ENCODE measurements at places on chromosomes 4 and X.
A peak's percentile ranks its signal among the peaks of the same experiment; 100 is the strongest.

DNA sequence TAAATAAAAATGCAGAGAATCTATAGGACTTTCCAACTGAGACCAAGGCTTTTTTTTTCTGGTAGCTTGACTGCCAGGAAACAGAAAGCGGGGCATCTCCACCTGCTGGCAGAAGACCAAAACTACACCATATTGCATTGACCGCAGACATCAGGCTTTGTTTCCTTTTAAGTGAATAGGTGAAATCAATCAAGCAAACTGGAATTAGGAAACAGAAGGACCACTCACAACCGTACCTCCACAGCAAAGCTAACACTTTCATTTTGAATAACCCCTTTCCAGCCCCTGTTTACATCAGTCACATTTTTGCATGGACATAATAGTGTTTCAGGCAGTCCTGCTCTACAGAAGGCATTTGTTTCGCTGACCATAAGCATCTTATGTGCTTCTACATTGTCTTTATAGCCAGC, 218.2 kb downstream of the IDS start:
- DNase-seq, result peak; percentile 1

GRCh38 chrX:15014281-15014680, 141.1 kb downstream of the MOSPD2 start:
- no peak for DNase-seq

DNA sequence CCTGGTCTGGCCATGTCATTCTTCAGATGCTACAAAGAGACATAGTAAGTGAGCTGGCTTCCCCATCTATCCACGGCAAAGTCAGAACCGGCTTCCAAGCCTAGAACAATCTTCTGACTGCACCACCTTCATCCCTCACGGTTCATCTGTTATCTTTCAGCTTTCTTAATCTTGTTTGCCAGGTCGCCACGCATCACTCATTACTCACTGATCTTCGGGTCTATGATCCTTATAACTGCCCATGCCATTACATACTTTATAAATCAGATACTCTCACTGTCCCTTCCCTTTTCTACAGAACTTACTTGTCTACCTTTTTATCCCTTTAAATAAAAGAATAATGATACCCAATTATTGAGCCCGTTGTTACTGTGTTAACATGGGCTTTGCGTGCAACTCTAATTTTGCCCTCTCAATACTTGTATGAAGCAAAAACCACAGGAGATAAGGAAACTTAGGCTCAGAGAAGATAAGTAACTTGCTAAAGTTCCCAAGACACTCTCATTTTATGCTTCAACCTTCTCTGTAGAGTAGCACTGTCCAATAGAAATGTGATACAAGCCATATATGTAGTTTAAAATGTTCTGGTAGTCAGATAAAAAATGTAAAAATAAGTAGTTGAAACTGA, 171.7 kb downstream of the AMELX start:
- no peak for DNase-seq

GRCh38 chr4:183807420-183808096, 97.5 kb upstream of the STOX2 start:
- DNase-seq, result no peak

DNA sequence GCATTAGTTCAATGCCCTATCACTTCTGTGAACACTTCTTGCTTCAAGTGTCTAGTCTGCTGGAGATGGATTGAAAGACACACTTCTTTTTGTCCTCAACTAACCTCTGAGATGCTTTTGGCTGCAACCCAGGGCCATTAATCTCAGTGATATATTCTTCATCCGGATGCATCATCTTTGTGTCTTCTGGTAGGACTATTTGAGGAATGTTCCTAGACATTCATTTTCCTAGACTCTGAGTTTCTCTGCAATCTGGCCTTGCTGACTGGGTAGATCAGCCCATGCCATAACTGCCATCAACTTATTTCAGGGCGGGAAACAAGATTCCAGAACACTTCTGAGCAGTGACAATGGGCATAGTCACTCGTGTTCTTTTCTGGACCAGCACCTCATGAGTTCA, 329.4 kb downstream of the PDGFC start:
- DNase-seq, result no peak

DNA sequence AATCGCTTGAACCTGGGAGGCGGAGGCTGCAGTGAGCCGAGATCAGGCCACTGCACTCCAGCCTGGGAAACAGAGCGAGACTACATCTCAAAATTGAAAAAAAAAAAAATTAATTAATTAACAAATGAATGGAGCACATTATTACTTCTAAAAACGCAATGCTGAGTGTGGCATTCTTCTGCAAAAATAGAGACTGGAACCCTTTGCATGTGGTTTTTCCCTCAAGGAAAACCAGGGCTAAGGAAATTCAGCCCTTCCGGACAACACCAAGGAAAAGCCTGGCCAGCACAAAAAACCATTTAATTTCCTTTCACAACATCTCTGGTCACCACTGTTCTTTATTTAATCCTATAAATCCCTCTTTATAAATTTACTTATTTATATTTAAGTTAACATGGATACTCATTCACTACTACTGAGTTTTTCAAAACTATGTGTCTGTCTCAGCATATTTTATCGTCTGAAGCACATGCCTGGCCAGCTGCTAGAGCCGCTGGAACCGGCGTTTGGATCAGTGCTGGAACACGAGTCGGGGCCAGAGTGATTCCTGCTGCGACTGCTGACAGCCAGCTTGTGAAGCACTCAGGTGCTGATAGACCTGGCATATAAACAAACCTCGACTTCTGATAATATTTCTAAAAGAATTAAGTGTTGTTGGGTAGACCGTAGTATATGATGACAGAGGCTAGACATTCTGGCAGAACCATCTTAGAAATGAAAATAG, 84.5 kb upstream of the WWC2 start:
- DNase-seq, result no peak

GRCh38 chrX:71492231-71493065, 40.5 kb upstream of the OGT start:
- DNase-seq, result no peak
